ENCODE measurements at places on chromosomes 7 and 10.

GRCh38 chr7:101848208-101848951 lies 31.0 kb downstream of the CUX1 start:
- no peak overlapping the region for H3K4me3 ChIP-seq
- no peaks in the 10 kb centered on the region for H3K27me3 ChIP-seq
- no peak overlapping the region for H3K27ac ChIP-seq
- no peaks in the 10 kb centered on the region for H3K4me1 ChIP-seq

DNA sequence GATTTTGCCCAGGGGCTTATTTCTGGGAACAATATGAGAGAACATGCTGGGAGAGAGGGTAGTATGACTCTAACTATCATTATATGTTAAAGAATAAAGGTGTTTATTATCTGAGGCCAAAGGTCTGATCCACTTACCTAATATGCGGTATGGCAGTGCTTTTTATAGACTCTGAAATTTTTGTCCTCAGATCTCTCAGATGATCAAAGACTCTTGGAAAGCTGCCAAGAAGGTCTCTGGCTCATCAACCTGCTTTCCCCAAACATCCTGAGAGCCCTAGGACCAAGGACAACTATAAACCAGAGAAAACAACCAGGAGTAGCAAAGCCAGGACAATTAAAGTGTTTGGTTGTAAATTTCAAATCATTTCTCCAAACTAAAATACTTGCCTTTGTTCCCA lies 255.7 kb upstream of the LRRN3 start:
- no peak overlapping the region for H3K27ac ChIP-seq
- H3K4me3 ChIP-seq: no peak overlapping the region
- H3K36me3 ChIP-seq: no peaks in the 10 kb centered on the region
- H3K4me1 ChIP-seq: no peaks in the 10 kb centered on the region

DNA sequence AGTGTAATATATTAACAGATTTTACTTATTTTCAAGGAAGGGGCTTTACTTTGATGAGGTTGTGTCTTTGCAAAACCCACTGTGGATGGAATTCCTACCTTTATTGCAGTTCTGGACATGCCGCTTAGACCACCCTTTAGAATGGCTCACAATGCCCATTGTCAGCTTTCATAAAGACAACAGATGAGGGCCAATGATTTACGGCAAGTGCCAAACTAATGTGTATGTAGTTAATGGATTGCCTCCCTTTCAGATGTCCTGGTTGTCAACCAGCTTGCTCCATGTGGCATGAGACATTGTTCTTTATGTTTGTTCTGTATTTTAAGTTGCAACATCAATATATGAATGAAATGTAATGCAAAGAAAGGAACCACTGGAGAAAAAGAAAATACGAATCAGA lies 35.0 kb upstream of the ELMO1 start:
- no peak overlapping the region for H3K4me3 ChIP-seq
- no peaks in the 10 kb centered on the region for H3K4me1 ChIP-seq
- no peaks in the 10 kb centered on the region for H3K27me3 ChIP-seq

- H3K36me3 ChIP-seq: no peaks in the 10 kb centered on the region
- no peak overlapping the region for H3K27ac ChIP-seq
- no peaks in the 10 kb centered on the region for H3K27me3 ChIP-seq
- DNase-seq: no peak
- no peaks in the 10 kb centered on the region for H3K4me1 ChIP-seq
These were observed 26.3 kb upstream of the SH3PXD2A start for GRCh38 chr10:103881416-103882284.

DNA sequence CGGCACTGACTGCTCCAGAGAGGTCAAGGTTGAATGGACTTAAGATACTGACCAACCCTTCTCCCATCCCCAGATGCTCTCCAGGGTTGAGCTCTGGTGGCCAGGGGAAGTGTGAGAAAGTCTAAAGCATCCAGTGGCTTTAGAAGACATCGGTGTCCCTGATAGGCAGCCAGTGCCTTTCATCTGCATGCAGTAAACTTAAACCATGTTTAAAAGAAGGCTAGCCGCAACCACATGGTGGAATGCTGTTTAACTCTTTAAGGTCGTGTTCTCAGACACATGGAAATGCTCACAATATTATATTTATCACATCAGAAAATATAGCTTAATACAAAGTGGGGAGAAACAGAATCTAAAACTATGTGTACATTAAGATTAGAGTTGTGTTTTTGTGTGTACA lies 137.0 kb downstream of the CNNM2 start:
- H3K4me1 ChIP-seq: no peaks in the 10 kb centered on the region

DNA sequence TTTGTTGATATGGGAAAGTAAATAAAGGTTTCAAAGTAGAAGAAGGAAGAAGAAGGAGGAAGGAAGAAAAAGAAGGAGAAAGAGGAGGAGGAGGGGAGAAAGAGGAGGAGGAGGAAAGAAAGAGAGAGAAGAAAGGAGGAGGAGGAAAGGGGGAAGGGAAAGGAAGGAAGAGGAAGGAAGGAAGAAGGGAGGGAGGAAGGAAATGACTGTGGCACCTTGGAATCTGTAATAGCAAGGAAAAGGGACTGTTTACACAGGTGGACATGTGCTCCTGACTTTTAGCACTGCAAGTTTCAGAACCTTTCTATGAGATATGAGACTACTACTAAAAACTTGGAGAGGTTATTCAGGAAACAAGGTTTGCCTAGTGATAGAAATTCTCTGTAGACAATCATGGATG lies 153.2 kb downstream of the BTAF1 start:
- H3K36me3 ChIP-seq: no peaks in the 10 kb centered on the region
- no peak overlapping the region for H3K4me3 ChIP-seq
- H3K4me1 ChIP-seq: no peaks in the 10 kb centered on the region
- no peaks in the 10 kb centered on the region for H3K27me3 ChIP-seq
- DNase-seq: no peak
- H3K27ac ChIP-seq: no peak overlapping the region
